ENCODE measurements at places on chromosomes 2 and 18.

- DNase-seq = no peak
Observed at GRCh38 chr2:68756178-68756577, 21.6 kb downstream of the ARHGAP25 start.

DNA sequence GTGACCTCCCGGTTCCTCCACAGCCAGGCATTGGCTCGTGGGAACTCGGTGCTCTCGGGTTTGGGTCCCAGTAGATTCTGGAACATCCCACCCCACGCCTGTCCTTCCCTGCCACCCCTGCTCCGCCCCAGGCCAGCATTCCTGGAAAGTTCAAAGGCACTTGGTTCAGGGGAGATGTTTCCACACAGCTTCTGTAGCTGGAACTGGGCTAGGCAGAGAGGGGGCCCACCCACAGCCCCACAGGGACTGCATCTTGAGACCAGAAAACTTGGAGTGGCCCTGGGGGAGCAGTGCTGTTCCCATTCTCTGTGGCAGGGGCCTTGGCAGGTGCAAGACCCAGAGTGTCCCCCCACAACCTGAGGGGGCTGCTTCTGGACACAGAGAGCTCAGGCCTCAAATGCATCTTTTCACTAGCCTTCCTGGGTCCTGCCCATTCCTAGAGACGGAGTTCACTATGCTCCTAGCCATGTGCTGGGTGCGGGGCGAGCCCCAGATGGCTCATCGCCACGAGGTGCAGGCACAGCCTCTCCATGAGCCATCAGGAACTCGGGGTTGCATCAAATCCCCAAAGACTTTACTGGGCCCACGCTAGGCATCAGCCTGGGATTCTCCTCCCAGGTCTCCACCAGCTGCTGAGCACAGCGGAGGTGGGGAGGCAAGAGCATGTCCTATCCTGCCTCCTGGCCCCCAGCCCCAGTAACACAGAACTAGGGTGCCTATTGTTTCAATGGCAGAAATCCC, 68.7 kb downstream of the ZFP36L2 start:
- DNase-seq = no peak

DNA sequence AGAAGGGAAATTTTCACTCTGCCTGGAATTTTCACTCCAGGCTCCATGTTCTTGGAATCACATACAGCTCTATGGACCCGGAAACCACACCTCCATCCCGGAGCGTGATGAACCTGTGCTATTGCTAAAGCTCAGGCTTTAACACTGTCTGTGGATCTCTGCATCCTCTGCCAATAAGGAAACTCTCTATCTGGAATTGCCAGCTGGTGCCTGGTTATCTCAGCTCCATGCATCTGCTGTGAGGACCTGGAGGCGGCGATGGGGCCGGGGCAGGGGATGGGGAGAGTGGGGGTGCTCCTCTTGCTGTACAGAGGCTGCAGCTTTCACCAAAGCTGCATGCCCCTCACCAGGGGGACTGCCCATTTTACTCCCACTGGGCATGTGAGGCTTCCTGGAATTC, 754.0 kb upstream of the SOX11 start:
- DNase-seq = no peak

GRCh38 chr2:38622210-38622609, 19.5 kb upstream of the HNRNPLL start:
- no peak for DNase-seq

DNA sequence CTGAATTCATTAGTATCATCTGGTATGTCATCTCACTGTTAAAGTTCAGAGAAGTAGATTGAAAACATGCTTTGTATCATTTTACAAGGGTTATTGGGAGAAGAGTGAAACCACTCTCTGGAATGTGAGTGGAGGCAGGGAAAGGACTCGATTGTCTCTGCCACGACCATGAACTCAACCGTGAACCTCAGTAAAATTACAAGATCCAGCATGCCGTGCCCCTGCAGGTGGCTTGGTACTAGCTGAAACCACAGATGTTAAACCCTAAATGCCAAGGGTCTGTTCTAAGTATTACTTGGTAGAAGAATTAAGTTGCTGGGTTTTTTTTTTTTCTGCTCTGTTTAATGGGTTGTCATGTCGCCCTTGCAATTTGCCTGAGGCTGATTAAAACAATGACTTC, 197.2 kb downstream of the MYO3B start:
- DNase-seq = no peak

DNA sequence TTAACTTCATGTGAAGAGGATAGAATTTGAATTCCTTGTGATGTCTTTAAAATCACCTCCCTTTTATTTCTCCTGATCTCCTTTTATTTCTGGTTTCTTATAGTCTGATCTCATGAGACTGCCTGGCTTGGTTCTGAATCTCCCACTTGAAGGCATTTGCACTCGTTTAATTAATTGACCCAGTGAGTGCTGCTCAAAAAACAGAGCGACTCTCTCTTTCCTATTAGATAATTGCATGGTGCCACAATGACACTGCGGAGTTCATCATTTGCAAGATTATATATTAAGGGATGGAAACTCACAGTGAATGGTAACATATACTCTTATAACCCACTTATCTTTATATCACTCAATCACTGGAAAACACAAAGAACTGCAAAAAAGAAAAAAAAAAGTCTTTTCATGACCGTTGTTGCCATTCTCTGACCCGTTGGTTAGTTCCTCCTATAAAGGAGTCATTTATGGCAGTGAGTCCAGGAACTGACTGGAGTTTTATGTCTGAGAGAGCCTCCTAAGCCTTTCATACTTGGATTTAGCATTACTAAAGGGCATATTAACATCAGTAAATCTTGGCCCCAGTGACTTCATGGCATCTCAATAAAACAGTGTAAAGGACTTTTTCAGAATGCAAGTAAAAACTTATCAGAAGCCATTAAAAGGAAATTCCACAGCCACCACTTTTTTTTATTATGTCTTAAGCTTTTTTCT, 103.3 kb upstream of the EPHA4 start:
- DNase-seq = no peak
